ENCODE measurements at places on chromosomes 3 and 15. TPM values are rescaled to one million over a fixed set of nuclear protein-coding genes. Genes with fewer than 3 reads are reported as not detected.

Gene CFAP92
- total RNA-seq = 0.14 TPM

Gene ANKUB1
- total RNA-seq = not detected

Gene HCN4
- not detected for total RNA-seq

Gene LRRC31
- not detected for total RNA-seq

Gene TERC
- total RNA-seq = 718 TPM

Gene FHIT
- not detected for total RNA-seq

Gene NCK1
- total RNA-seq = 34.2 TPM

Gene TMEM108
- total RNA-seq = not detected

Gene IL20RB
- total RNA-seq = 2.0 TPM

Gene CCDC51
- 15.3 TPM for total RNA-seq

Gene NTRK3
- 0.44 TPM for total RNA-seq

Measured in placental pericyte (primary cell).